ENCODE measurements at places on chromosomes 12 and 14. TPM values are rescaled to one million over a fixed set of nuclear protein-coding genes. Genes with fewer than 3 reads are reported as not detected.

Gene TSPAN9
- 14.4 TPM for total RNA-seq

Gene EML5
- not detected for total RNA-seq

Gene SERPINA9
- not detected for total RNA-seq

Gene PRB3
- total RNA-seq = not detected

Gene CHURC1
- 74.5 TPM for total RNA-seq

Gene RIN3
- 1.8 TPM for total RNA-seq

Gene TFCP2
- 9.0 TPM for total RNA-seq

Gene DDX23
- total RNA-seq = 56.5 TPM

Gene IAPP
- total RNA-seq = not detected

Gene PAX9
- not detected for total RNA-seq

Gene CNPY2
- 97.5 TPM for total RNA-seq

Gene GALNT4
- 10.6 TPM for total RNA-seq

Gene SLC10A1
- total RNA-seq = not detected

Gene REP15
- 0.54 TPM for total RNA-seq

Gene OLR1
- total RNA-seq = 6.3 TPM

Gene LRR1
- 9.6 TPM for total RNA-seq

Gene BCL11B
- not detected for total RNA-seq

Gene SLC25A21
- total RNA-seq = not detected

Gene MAPK1IP1L
- 79.4 TPM for total RNA-seq

Gene CCDC196
- total RNA-seq = not detected

Gene PIP4K2C
- total RNA-seq = 27.3 TPM

Gene SCNN1A
- not detected for total RNA-seq

Gene FZD10
- total RNA-seq = not detected

Gene APOLD1
- total RNA-seq = 5.2 TPM

Gene NINJ2
- 5.2 TPM for total RNA-seq

Gene CLEC9A
- not detected for total RNA-seq

Gene NFE2
- total RNA-seq = not detected

Gene C12orf60
- 2.3 TPM for total RNA-seq

Gene PRPH
- not detected for total RNA-seq

Gene PRR4
- total RNA-seq = not detected
